ENCODE measurements at places on chromosomes 5 and 9.

DNA sequence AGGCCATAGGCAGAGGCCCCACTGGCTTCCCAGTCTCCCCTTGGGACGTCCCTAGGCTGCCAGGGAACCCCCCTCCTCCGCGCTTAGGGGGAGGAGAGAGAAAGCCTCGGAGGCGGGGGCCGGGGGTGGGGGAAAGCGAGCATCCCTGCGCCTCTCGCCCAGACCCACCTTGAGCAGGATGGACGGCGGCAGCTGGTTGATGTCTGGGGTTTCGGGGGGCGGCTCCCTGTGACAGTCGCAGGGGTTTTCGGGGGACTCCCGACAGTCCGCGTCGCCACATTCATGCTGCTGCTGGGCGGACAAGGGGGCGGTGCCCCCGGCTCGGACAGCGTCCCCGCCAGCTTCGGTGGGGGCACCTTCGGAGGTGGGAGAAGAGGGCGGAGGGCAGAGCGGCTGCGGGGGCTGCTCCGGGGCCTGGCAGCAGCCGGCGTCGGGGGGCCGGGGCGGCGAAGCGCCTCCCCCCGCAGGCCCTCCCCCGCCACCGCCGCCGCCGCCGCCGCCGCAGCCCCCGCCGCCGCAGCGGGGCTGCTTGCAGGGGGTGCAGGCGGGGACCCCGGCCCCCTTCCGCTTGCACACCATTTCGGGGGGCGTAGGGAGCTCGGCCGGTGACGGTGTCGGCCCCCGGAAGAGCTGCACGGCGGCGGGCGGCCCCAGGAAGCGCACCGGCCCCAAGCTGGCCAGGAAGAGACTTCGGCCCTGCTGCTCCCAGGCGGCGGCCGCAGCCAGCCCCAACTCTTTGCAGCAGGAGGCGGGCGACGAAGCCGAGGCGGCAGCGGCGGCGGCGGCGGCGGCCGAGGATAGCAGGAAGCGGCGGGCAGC, 1.2 kb downstream of the FBXL17 start:
- peak; percentile 54 for DNase-seq

GRCh38 chr5:113527746-113528145, 14.3 kb downstream of the YTHDC2 start:
- no peak for DNase-seq

- peak; percentile 64 for DNase-seq
These were observed 18.1 kb downstream of the TCF7 start for GRCh38 chr5:134132372-134133187.

GRCh38 chr9:100307080-100307479, 45.7 kb downstream of the TEX10 start:
- no peak for DNase-seq

GRCh38 chr5:121292664-121293063, 559.0 kb upstream of the FTMT start:
- DNase-seq = no peak

- DNase-seq = no peak
These were observed 280.4 kb downstream of the PSAT1 start for GRCh38 chr9:78577156-78577906.

DNA sequence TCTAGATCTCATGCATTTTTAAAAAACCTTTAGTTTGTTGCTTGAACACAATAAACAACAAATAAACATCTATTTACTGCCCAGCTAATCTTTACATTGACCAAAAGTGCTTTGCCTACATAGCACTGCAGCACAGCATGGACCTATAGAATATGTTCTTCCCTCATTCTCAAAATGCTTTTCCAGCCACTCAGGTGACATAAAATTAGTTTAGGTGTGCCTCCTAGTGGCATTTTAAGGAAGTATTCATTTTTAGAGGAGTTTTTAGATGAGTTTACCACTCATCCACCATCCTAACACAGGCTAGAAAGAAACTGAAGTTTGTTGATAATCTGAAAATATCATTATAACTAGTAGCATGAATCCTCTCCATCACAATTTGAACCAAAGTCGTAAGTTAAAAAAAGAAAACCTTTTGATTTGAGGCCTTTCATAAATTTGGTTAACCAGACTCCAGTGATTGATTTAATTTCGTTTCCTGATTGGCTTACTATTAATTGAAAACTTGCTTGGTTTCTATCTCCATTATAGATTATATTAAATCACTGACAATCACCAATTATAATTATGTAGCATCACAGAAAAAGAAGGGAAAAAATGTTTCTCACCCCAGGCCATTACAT, 12.6 kb downstream of the PLGRKT start:
- DNase-seq = no peak

DNA sequence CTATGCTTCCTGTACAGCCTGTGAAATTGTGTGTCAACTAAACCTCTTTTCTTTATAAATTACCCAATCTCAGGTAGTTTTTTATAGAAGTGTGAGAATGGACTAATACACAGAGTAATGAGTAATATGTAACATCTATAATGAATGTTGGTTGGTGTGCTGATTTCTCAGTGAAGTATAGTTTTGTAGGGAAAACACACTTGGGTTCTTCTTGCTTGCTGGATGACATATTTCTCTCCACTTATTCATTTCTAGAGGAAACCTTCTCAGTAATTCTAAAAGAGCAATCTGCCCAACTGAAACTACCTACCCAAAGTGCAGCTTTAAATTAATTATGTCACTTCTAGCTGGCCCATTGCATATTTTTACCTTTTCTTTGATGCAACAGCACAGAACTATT, 81.1 kb upstream of the RORB start:
- no peak for DNase-seq

GRCh38 chr5:55345327-55345726, 37.5 kb downstream of the MTREX start:
- no peak for DNase-seq

- no peak for DNase-seq
These were observed 30.6 kb downstream of the EDIL3 start for GRCh38 chr5:84354101-84354500.

DNA sequence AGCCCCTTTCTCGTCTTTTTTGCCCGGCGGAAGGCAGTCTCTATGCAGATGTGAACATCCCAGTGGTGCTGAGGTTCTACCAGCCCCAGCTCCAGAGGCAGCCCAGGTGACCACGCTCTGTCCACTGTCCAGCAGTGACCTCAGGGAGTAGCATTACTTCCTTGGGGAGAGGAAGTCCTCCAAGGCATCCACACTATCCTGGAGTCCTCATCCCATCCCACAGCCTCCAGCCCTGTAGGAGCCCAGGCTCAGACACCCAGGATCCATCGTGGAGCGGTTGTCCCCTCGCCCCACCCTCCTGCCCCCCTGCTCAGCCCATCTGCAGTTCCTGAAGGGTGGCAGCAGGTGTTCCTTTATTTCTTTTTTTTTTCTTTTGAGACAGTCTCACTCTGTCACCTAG, 294.5 kb upstream of the IRX4 start:
- DNase-seq = no peak

GRCh38 chr5:142095651-142096330, 12.8 kb upstream of the NDFIP1 start:
- peak; percentile 72 for DNase-seq

DNA sequence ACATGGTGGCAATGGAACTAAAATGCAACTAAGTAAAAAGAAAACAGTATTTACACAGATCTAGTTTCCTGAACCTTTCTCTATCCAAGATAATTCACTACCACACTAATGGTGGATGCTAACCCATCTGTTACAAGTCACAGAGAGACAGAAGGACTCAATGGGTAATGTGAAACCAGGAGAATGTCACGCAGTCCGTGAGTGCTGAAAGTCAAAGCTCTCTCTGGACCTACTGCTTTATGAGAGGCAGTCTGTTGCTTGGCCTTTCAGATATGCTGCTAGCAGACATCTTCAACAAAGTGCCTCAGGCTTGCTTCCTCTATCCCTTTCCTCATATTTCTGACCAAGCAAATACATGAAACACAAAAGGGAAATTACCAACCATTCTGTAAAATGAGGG, 69.0 kb upstream of the GLRX start:
- no peak for DNase-seq

DNA sequence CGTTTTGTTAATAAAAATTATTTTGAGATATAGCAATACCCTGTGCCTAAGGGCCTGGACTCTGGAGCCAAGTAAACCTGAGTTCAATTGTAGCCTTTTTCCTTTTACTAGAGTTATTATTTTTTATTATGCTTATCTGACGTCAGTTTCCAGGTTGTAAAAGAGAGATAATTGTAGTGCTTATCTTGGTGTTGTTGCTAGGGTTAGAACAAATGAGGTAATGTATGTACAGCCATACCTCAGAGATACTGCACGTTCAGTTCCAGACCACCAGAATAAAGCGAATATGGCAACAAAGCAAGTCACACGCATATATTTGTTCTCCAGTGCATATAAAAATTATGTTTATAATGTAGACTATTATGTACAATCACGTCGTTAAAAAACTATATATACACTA, 215.0 kb downstream of the VPS13A start:
- DNase-seq = no peak

DNA sequence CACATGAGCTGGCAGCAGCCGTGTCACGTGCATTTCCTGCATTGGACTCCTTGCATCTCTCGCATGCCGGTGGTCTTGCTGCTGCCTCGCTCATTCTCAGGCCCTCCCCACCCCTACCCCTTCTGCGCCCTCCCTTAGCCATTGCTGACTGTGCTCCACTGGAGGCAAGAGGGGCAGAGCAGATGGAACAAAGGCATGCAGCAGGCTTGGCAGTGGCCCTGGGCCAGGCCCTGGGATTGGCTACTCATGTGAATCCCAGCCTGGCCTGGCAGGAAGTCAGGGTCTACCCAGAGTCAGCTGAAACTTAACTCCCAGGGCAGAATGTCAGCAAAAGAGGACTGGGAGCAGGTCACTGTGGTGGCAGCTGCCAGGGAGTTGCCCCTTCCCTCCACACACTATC, 62.3 kb downstream of the TSTD2 start:
- no peak for DNase-seq

DNA sequence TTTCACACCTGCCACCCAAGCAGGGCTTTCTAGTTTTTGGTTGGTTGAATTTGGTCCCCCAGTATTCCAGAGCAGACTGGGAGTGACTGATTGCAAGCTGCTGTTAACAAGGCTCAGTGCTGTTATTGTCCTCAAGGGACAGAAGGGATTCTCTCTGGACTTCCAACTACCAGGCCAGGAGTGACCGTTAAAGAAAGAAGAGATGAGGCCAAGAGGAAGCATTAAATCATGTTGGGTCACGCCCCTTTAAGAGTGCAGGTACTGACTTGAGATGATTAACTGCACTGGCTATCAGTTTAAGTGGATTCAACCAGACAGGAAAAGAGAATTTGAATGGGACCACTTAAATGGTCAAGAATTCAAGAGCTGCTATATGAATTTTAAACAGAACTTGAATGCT, 220.8 kb upstream of the PCSK5 start:
- no peak for DNase-seq

DNA sequence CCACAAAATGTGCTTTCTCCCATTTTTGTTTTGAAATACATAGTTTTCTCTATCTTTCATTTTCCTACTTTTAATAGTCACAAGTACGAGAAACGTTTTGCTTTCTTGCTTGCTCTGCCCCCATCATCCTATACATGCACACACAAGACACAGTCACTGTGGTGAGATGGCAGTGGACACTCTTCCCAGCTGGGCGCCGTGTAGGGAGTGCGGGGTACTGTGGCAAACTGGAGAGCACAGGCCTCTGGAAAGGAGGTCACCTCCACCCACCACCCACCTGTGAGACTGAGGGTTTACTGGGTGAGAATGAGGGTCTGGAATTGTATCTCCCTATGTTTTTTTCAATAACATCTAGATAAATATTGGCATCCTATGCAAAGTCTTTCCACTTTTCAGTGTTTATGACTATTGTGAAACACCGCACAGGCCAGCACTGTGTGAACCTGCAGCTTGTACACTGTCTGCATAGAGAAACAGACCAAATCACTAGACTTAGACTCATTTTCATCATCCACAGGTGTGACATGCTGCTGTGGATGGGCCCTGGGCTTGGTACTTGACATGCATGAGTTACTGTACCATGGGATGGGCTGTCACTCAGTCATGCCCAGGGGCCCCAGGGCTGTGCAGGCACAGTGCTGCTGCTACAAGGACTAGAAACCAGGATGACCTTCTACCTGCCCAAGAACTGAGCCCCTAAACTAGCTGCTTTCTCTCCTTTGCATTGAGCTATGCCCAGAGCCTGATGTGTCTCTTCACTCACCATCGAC, 118.1 kb upstream of the LMX1B start:
- DNase-seq = no peak

- no peak for DNase-seq
These were observed 24.2 kb downstream of the NMRK1 start for GRCh38 chr9:75063556-75064305.

DNA sequence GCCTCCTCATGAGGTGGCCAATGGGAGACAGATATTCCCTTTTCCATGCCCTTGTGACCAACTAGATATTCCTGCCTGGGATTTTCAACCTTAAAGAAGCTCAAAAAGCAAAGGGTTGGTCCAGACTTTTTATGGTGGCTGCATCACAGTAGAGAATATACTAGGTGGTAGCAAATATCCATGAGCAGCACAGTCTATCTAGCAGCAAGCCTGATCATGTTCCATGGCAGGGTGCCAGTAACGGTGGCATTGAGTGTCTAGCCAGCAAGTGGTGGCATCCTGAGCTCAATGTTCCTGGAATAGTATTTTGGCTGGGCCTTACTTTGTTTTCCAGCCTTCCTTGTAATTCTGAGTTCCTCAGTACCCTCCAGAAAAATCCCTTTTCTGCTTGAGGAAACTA, 25.8 kb downstream of the CDC25C start:
- no peak for DNase-seq

- DNase-seq = no peak
These were observed 429.9 kb downstream of the NR2F1-AS1 start for GRCh38 chr5:93151121-93151520.
